Motor neuron (in vitro differentiated cells): ENCODE measurements at places on chromosomes 6 and 20.

GRCh38 chr20:15902493-15902892 is 670.8 kb downstream of the KIF16B start:
- peak; percentile 26 for ATAC-seq

- no peak for ATAC-seq
These were observed 27.0 kb upstream of the APMAP start for GRCh38 chr20:25019381-25020155.

- no peak for ATAC-seq
These were observed 52.7 kb downstream of the TRAF3IP2 start for GRCh38 chr6:111552958-111553357.

GRCh38 chr6:55047451-55048044 is 126.8 kb upstream of the HCRTR2 start:
- no peak for ATAC-seq

GRCh38 chr6:123841067-123841896 is 37.6 kb downstream of the NKAIN2 start:
- no peak for ATAC-seq

GRCh38 chr20:53891306-53891894 is 179.0 kb downstream of the BCAS1 start:
- no peak for ATAC-seq

- no peak for ATAC-seq
These were observed 1.7 kb upstream of the CD24 start for GRCh38 chr6:106976270-106976669.

DNA sequence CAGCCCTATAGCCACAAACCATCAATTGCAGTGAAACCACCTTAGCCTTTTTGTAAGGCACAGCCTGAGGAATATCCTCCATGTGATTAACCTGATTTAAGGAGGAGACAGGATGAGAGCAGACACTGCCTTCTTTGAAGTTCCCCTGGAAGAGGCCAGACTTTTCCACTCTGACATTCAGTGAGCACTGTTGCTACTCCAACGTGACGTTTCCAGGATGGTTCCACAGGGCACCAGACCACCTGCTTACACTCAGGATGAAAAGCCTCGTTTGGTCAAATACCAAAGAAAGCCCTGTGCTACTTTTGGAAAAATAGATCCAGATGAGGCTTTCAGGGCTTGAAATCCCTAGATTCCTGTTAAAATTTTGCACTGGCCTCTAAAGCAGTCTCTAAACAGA is 1102.1 kb upstream of the FLRT3 start:
- ATAC-seq: no peak

DNA sequence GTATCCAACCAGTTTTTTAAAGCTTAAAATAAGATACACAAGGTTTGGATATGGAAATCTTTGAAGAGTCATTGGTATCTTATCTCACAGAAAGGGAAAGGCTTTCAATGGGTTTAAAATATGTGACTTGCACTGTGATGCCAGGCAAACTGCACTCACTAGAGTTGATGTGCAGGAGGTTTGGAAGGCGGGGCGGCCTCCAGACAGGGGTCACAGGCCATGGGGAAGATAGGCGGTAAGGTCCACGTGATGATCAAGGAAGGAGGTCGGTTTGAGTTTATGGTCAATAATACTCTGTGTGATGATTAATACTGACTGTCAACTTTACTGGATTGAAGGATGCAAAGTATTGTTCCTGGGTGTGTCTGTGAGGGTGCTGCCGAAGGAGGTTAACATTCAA is 9.5 kb upstream of the RAMACL start:
- ATAC-seq: no peak

DNA sequence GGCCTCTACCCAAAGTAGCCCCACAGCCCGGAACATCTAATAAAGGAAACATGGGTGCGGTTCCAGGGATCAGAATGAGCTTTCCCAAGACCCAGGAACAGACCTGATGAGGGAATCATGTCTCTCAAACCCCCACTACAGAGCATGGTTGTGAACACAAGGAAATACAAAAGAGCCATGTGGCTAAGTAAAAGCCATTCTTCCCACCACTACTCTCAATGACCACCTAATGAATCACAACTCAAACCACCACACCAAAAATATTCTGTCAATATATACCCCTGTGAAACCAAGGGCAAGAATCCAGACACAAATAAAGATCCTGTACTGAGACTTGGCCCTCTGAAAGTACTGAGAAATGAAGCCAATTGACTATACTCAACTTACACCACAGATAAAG is 20.9 kb upstream of the COL21A1 start:
- ATAC-seq: no peak

GRCh38 chr20:10954137-10954840 is 280.5 kb upstream of the JAG1 start:
- ATAC-seq: no peak

DNA sequence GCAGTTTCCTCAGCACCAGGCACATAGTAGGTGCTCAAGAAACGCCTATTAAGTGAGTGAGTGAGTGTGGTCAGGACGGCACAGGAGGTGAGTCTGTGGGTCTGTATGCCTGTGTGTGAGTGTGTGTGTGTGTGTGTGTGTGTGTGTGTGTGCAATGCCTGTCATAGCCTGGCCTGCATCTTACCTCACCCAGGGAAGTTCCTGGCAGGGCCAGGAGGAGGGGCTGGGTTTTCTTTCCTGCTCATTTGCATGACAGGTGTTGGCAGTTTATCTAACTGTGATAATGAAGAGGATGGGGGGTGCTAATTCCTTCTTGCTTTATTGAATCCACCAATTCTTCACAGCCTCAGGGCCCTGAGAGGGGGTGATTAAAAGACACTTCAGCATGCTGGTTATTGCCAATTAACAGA is 146.7 kb upstream of the MLN start:
- ATAC-seq: no peak
